ENCODE measurements at places on chromosomes 5 and 9.

- no peak for DNase-seq
Measured at GRCh38 chr9:132795511-132796303, 82.4 kb downstream of the AK8 start.

DNA sequence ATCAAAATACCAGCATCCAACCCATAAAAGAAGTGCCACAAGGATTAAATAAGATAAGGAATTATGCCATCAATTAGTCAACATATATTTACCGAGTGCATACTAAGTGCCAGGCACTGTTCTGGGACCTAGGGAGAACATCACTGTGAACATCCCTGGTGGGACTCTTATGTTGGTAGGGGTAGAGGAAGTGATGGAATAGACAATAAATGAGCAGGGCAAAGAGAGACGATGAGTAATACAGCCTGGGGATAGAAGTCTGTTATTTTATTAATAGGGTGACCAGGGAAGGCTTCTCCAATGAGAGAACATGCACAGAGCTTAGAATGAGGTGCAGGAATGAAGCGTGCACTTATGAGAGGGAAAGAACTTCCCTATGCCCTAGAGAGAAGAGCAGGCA is 47.4 kb upstream of the VLDLR start:
- no peak for DNase-seq

DNA sequence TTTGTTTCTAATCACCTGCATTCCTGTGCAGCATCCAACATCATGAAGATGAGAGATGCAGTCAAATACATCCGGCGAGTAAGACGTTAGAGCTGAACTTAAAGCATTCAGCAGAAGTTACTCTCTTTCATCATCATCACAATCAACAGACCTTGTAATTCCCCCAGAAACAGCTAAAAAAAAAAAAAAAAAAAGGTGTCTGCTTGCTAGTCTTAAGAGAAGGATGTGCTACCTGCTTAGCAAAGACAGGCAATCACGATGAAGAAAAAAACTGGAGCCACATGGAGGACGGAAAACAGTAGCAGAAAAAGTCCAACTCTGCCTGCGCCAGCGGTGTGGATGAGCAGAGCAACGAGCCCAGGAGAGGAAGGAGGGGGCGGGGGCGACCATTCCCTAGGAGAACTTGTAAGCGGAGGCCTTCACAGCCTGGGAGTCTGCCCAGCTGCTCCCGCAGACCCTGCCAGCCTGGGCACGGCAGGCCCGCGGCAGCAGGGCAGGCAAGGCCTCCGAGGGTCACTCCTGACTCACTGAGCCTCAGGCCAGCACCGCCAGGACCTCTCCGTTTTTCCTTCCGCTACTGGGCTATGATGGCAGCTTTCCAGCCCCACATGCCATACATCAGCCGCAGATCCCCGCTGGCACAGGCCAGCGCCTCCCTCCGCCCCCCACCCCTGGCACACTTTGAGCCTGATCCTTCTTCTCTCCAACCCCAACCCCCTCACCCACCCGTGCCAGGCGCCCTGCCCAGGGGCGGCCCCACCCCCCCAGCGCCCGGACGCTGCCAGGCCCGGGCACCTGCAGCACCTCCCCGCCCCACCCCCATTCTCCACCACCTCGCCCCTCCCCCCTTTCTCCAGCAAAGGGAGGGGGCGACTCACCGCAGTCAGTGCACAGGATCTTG is 1.4 kb downstream of the NRG2 start:
- DNase-seq, result peak; percentile 49

- DNase-seq, result no peak
Measured at GRCh38 chr9:86637515-86637914, 283.3 kb upstream of the TUT7 start.

GRCh38 chr5:140319833-140320232 is 16.9 kb upstream of the PFDN1 start:
- no peak for DNase-seq

DNA sequence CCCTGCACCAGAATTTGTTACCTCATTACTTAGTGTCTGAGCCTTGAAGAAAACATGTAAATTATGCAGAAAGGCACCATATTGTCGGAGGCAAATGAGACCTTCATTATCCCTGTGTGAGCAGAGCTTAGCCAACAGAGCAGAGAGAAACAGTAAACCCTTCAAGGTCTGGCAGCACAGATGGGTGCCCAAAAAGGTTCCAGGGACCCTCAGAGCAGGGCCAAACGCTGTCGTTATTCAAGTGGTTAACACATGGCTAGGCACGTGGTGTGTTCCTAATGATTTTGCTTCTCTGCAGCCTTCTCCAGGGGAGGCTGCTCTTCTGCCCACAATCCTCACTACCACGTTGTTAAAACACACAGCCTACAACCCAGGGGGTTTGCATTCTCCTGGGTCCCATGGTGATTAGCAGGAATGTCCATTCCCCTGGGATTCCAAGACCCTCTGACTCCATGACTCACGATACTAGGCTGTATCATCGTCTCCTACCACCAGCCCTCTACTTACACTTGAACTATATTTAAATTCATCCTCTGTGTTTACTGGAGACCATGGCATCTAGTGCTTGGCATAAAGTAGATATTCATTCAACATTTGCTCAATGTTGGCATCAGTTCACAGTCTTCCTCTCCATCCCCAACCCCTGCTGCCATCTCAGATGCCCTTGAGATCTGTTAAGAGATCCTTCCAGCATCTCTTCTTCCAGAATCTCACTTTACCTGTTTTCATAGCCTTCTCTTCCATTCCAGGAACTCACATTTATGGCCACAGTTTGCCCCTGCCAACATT is 174.5 kb upstream of the RAD23B start:
- DNase-seq, result no peak

Data from hippocampal formation (tissue), 2 donors.